ENCODE measurements at places on chromosomes 2 and 18. TPM values are rescaled to one million over a fixed set of nuclear protein-coding genes. Genes with fewer than 3 reads are reported as not detected.

GRCh38 chr2:85642725-85643124 is 25.3 kb downstream of the SFTPB start:
- no peak overlapping the region for H3K4me3 ChIP-seq
- H3K27ac ChIP-seq, result no peak overlapping the region
- H3K27me3 ChIP-seq, result no peaks in the 10 kb centered on the region
- peaks cover 1% of the 10 kb centered on the region for H3K4me1 ChIP-seq
- peaks cover 95% of the 10 kb centered on the region for H3K36me3 ChIP-seq
- no peak for DNase-seq

DNA sequence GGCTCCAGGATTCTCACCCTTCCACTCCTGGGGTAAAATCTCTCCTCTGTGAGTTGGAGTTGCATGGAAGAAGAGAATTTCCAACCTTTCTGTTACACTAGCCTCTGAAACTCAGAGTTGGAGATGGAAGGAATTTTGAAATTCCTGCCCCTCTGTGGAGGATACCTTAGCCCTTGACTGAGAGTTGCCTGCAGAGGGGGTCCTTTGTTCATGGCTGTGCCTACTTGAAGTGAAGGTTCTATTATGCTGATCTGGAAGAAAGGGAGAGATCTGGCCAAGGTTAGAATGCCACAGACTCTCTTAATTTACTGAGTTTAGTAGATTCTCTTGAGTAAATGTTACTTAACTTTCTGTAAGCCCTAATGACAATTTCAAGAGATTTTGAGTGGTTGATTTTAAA is 626.6 kb upstream of the GYPC start:
- no peak overlapping the region for H3K27ac ChIP-seq
- H3K4me1 ChIP-seq, result no peaks in the 10 kb centered on the region
- no peaks in the 10 kb centered on the region for H3K27me3 ChIP-seq
- DNase-seq, result no peak
- H3K4me3 ChIP-seq, result no peak overlapping the region
- H3K36me3 ChIP-seq, result no peaks in the 10 kb centered on the region

- H3K4me1 ChIP-seq, result no peaks in the 10 kb centered on the region
- H3K4me3 ChIP-seq, result no peak overlapping the region
- no peaks in the 10 kb centered on the region for H3K27me3 ChIP-seq
- H3K27ac ChIP-seq, result no peak overlapping the region
These were observed 79.0 kb downstream of the GCA start for GRCh38 chr2:162422894-162423293.

- peaks cover 3% of the 10 kb centered on the region for H3K27me3 ChIP-seq
- DNase-seq, result peak; percentile 67
- H3K36me3 ChIP-seq, result no peaks in the 10 kb centered on the region
- H3K4me1 ChIP-seq, result no peaks in the 10 kb centered on the region
- no peak overlapping the region for H3K27ac ChIP-seq
These were observed 11.5 kb downstream of the CFAP65 start for GRCh38 chr2:219029829-219030165.

- no peak overlapping the region for H3K27ac ChIP-seq
- no peaks in the 10 kb centered on the region for H3K36me3 ChIP-seq
- no peak overlapping the region for H3K4me3 ChIP-seq
These were observed 139.9 kb upstream of the MAPRE2 start for GRCh38 chr18:34901299-34901698.

- H3K27ac ChIP-seq, result peak overlapping the region; percentile 92
- H3K27me3 ChIP-seq, result no peaks in the 10 kb centered on the region
- no peak for DNase-seq
- peaks cover 94% of the 10 kb centered on the region for H3K4me1 ChIP-seq
These were observed 76.1 kb downstream of the MBP start for GRCh38 chr18:77056344-77057005.

DNA sequence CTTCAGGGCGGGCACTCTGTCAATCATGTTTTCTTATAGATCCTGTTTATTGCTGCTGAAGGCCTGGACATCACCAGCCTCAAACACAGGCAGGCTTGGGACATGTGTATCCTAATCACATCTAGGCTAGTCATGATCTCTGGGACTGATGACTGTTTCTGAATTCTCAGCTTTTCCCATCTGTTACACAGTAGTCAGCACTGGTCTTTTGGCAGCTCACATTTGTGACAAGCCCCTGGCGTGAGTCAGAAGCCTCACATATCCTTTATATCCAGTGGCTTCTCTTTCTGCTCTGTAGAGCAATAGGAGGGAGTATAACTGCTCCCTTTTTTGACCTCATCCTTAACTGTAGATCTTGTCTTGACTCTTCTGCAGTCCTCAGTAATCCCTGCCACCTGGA is 4.5 kb downstream of the SEMA4F start:
- H3K27me3 ChIP-seq, result no peaks in the 10 kb centered on the region
- DNase-seq, result no peak
- peaks cover 15% of the 10 kb centered on the region for H3K4me1 ChIP-seq
- H3K4me3 ChIP-seq, result no peak overlapping the region
- no peak overlapping the region for H3K27ac ChIP-seq

DNA sequence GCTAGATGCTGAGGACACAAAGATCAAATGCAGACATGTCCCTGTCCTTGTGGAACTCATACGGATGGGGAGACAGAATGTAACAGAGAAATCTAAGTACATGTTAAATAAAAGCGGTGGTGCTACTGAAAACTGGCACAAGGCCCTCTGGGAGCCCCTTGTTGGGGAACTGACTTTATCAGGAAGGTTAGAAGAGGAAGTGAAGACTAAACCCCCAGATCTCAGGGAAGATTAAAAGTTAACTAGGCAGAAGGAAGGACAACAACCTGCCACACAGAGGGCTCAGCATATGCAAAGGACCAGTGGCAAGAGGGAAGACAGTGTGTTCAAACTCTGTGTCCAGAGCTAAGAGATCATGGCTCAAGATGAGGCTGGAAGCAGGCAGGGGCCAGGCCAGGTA is 4.8 kb downstream of the CACNB4 start:
- H3K4me3 ChIP-seq, result no peak overlapping the region
- peaks cover 17% of the 10 kb centered on the region for H3K4me1 ChIP-seq
- H3K27ac ChIP-seq, result no peak overlapping the region
- no peaks in the 10 kb centered on the region for H3K36me3 ChIP-seq
- H3K27me3 ChIP-seq, result peaks cover 24% of the 10 kb centered on the region

- H3K4me1 ChIP-seq, result no peaks in the 10 kb centered on the region
- DNase-seq, result no peak
- H3K27me3 ChIP-seq, result peaks cover under 1% of the 10 kb centered on the region
- no peaks in the 10 kb centered on the region for H3K36me3 ChIP-seq
These were observed 185.3 kb downstream of the NYAP2 start for GRCh38 chr2:225584796-225585195.

- no peaks in the 10 kb centered on the region for H3K36me3 ChIP-seq
- no peak overlapping the region for H3K4me3 ChIP-seq
- H3K4me1 ChIP-seq, result no peaks in the 10 kb centered on the region
- DNase-seq, result no peak
These were observed 79.8 kb upstream of the CCDC141 start for GRCh38 chr2:179129574-179130238.

- H3K36me3 ChIP-seq, result peaks cover 3% of the 10 kb centered on the region
- peaks cover 28% of the 10 kb centered on the region for H3K4me1 ChIP-seq
- no peaks in the 10 kb centered on the region for H3K27me3 ChIP-seq
- H3K27ac ChIP-seq, result no peak overlapping the region
These were observed 1.9 kb upstream of the STAT4 start for GRCh38 chr2:191152482-191153240.

- H3K36me3 ChIP-seq, result no peaks in the 10 kb centered on the region
- no peak overlapping the region for H3K27ac ChIP-seq
- H3K27me3 ChIP-seq, result peaks cover 2% of the 10 kb centered on the region
- H3K4me3 ChIP-seq, result no peak overlapping the region
- DNase-seq, result no peak
These were observed 6.8 kb upstream of the PXDN start for GRCh38 chr2:1750933-1751766.

GRCh38 chr2:24820175-24820513 is 26.9 kb downstream of the CENPO start:
- no peaks in the 10 kb centered on the region for H3K27me3 ChIP-seq
- no peak overlapping the region for H3K4me3 ChIP-seq
- peaks cover 54% of the 10 kb centered on the region for H3K36me3 ChIP-seq
- no peak overlapping the region for H3K27ac ChIP-seq

GRCh38 chr18:74396171-74397169 is 60.6 kb downstream of the DIPK1C start:
- no peak for DNase-seq
- H3K27ac ChIP-seq, result no peak overlapping the region
- no peaks in the 10 kb centered on the region for H3K36me3 ChIP-seq
- peaks cover 7% of the 10 kb centered on the region for H3K4me1 ChIP-seq
- H3K27me3 ChIP-seq, result no peaks in the 10 kb centered on the region
- H3K4me3 ChIP-seq, result no peak overlapping the region

DNA sequence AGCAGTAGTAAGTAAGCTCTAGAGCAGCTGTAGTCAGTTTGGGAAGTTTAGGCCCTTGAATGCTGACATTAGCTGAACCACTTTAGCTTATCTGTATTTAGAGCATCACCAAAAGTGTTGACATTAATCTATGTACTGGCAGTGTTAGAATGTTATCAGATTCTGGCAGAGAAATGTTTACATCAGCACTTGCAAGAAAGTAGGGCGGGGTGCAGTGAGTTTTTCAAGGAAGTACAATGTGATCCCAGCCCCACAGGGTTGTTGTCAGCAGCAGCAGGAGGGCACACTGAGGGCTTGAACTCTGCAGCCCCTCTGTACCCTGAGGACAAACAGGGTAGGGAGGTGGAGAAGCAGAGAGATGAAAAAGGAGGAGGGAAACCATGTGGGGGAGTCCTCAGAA is 35.5 kb upstream of the RMP24 start:
- no peak overlapping the region for H3K4me3 ChIP-seq
- H3K4me1 ChIP-seq, result no peaks in the 10 kb centered on the region
- no peaks in the 10 kb centered on the region for H3K27me3 ChIP-seq
- no peak overlapping the region for H3K27ac ChIP-seq
- no peaks in the 10 kb centered on the region for H3K36me3 ChIP-seq

DNA sequence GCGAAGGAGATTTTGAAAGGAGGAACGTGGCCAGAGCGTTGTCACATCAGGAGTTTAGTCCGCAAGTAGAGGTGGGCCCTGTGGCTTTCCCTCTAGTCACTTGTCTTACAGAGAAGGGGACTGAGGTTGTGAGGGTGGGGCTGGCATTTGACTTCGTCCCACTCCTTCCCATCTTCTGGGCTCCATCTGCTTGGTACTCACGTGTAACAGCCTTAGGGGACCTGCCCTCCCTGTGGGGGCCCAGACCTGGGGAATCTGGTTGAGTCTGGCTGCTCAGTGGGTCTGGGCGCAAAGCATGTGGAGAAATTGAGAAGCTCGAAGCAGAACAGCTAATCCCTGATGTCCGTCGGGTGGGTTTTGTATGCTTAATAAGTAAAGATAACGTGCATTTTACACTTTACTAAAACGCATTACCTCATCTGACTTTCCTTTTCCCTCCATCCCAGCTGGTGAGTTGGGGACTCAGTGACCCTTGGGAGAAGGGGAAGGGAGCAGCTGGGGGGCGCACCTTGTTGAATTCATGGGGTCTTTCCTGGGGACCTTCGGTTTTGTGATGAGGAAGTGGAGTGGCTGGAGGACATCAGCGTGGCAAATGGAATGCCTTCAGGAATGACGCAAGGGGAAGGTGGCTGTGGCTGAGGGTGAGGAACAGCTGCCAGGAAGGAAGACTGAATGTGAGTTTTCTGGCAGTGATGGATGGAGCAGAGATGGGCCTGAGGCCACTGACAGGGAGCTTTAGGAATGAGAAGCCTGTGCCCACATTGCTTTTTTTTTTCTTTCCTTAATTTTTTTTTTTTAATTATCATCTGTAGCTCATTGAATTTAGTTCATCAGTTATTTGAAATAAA is 44.8 kb downstream of the ASAP2 start:
- no peak overlapping the region for H3K4me3 ChIP-seq
- no peak overlapping the region for H3K27ac ChIP-seq
- H3K36me3 ChIP-seq, result no peaks in the 10 kb centered on the region
- no peaks in the 10 kb centered on the region for H3K4me1 ChIP-seq
- peaks cover 3% of the 10 kb centered on the region for H3K27me3 ChIP-seq

DNA sequence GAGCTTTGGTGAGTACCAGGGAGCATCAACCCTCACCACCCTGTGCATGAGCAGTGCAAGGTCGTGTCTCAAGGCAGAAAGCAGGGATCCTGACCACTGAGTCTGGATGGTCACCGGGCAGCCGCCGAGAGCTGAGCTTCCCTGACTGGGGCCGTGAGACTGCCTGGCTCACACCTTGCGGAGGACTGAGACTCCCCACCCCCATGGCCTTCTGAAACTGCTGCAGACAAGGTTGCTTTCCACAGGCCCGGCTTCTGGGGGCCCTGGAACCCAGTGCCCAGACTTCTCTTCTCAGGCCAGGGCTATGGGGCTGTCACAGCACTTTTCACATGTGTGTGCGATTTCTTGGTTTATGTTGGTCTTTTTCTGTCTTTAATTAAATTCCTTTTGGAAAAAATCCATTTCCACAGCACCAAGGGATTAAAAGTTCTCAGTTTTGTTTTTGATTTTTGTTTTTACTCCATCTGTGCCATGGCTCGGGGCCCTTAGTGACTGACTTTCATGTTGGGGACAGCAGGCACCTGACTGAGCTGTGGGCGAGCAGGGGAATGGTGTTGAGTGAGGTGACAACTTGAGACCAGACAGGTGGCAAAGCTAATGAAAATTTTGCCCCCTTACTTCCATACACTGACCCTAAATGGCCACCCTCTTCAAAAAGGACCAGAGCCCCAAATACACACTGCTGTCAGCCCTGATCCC is 297.9 kb downstream of the CYP26B1 start:
- H3K27me3 ChIP-seq, result peaks cover 2% of the 10 kb centered on the region
- H3K27ac ChIP-seq, result no peak overlapping the region
- no peak for DNase-seq
- no peak overlapping the region for H3K4me3 ChIP-seq
- H3K4me1 ChIP-seq, result no peaks in the 10 kb centered on the region
- H3K36me3 ChIP-seq, result no peaks in the 10 kb centered on the region

GRCh38 chr2:210938228-210938627 is 381.8 kb downstream of the CPS1 start:
- H3K27me3 ChIP-seq, result no peaks in the 10 kb centered on the region
- no peaks in the 10 kb centered on the region for H3K4me1 ChIP-seq
- no peak overlapping the region for H3K4me3 ChIP-seq
- no peak overlapping the region for H3K27ac ChIP-seq

DNA sequence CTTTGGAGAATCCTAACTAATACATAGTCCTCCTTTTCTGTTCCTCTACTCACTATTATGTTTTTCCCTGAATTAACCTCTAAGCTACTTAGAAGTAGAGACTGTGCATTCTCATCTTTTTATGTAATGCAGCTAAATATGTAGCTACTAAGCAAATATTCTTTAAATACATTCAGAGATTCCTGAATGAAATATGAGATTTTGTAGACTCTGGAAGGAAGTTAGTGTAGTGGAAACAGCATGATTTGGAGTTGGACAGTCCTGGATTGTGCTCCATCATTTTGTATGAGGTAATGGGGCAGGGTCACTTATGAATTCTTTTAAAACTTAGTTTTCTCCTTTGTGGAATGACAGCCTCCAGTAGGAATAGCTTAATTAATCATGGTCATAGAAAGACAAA is 24.7 kb upstream of the NT5C1B start:
- no peak overlapping the region for H3K4me3 ChIP-seq
- no peaks in the 10 kb centered on the region for H3K36me3 ChIP-seq
- H3K27ac ChIP-seq, result no peak overlapping the region
- no peaks in the 10 kb centered on the region for H3K4me1 ChIP-seq
- no peaks in the 10 kb centered on the region for H3K27me3 ChIP-seq

KLHL41 gene
- total RNA-seq, result not detected

SLC8A1 gene
- 0.47 TPM for total RNA-seq

DQX1 gene
- total RNA-seq, result 0.22 TPM

Data from CD4-positive, alpha-beta T cell (primary cell).